Epithelial cell of alveolus of lung (primary cell): ENCODE measurements at places on chromosomes 13 and 19. TPM values are rescaled to one million over a fixed set of nuclear protein-coding genes. Genes with fewer than 3 reads are reported as not detected.

The GARIN5A gene
- total RNA-seq: 0.24 and 0.52 TPM in 2 replicates

The YJU2 gene
- 21.5 and 24.9 TPM in 2 replicates for total RNA-seq

The CGB5 gene
- total RNA-seq: 12.3 TPM in 1 of 2 replicates, not detected in the other

The NKPD1 gene
- total RNA-seq: under 0.01 and 0.16 TPM in 2 replicates

The FFAR2 gene
- total RNA-seq: not detected in 2 replicates

The TGFBR3L gene
- total RNA-seq: 6.3 and 8.9 TPM in 2 replicates

The PTOV1 gene
- total RNA-seq: 94.0 and 139 TPM in 2 replicates

The PTGIR gene
- total RNA-seq: 14.0 and 19.9 TPM in 2 replicates

The KLK15 gene
- total RNA-seq: not detected in 2 replicates

The ATP7B gene
- 2.9 and 3.1 TPM in 2 replicates for total RNA-seq

The RFPL4AL1 gene
- total RNA-seq: not detected in 2 replicates

The FPR3 gene
- total RNA-seq: under 0.01 TPM in 1 of 2 replicates, not detected in the other

The CTU1 gene
- 11.0 and 19.1 TPM in 2 replicates for total RNA-seq
